ENCODE measurements at places on chromosomes 11 and 22.

DNA sequence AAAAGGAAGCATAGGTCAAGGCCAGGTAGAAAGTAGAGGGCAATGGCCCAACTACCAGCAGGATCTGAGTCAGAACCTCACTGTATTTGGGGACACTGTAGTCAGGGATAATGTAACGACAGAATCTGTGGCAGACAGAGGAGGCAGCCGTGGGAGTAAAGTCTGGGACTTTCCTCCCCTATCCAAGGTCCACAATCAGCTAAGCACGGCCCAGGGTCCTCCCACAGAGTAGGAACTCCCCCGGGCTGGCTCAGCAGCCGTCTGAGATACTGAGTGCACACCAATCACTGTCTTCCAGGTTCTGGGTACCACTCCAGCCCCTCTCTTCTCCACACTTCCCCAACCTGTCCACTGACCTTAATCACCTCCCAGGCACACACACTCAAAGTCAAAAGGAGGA is 3.2 kb downstream of the IGSF9B start:
- DNase-seq, result no peak

DNA sequence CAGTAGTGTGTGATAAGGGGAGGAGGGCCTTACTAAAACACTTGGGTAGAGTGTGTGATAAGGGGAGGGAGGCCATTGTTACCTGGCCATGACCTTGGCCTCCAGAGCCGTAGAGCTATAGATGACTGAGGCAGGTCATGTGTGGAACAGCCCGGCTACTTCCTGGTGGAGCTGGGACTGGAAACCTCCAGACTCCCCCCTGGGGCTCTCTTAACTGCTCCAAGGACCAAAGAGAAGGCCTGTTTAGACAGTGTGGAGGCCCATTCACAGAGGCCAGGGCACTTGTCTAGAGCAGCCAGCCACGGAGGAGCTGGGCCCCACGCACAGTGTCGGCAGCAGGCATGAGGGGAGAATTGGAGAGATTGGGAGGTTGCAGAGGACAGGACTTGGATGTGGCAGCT is 12.5 kb upstream of the MICALL1 start:
- no peak for DNase-seq

DNA sequence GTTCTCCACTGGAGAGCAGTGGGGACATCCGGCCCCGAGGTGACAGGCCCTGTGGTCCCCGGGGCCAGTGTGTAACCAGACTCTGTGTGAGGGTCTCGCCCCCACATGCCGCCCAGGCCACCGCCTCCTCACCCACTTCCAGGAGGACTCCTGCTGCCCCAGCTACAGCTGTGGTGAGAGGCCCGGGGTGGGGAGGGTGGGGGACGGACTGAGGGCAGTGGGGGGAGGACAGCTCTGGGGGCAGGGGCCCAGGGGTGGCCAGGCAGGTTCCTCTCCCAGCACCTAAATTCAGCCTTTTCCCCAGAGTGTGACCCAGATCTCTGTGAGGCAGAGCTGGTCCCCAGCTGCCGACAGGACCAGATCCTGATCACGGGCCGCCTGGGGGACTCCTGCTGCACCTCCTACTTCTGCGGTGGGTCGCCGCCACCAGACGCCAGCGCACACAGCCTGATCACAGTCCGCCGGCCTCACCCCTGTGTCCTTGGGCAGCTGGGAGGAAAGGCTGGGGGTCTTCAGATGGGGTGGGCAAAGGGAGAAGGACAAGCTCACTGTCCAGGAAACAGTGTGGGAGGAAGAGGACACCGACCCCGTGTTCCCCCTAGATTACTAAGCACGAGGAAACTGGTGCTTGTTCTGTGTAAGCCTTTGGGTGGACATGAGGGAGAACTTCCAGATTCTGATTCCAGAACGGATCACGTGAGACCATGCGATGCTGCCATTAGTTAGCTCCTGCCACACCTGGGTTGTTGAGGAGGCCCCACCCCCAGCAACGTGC is 84.4 kb upstream of the MYOD1 start:
- no peak for DNase-seq

DNA sequence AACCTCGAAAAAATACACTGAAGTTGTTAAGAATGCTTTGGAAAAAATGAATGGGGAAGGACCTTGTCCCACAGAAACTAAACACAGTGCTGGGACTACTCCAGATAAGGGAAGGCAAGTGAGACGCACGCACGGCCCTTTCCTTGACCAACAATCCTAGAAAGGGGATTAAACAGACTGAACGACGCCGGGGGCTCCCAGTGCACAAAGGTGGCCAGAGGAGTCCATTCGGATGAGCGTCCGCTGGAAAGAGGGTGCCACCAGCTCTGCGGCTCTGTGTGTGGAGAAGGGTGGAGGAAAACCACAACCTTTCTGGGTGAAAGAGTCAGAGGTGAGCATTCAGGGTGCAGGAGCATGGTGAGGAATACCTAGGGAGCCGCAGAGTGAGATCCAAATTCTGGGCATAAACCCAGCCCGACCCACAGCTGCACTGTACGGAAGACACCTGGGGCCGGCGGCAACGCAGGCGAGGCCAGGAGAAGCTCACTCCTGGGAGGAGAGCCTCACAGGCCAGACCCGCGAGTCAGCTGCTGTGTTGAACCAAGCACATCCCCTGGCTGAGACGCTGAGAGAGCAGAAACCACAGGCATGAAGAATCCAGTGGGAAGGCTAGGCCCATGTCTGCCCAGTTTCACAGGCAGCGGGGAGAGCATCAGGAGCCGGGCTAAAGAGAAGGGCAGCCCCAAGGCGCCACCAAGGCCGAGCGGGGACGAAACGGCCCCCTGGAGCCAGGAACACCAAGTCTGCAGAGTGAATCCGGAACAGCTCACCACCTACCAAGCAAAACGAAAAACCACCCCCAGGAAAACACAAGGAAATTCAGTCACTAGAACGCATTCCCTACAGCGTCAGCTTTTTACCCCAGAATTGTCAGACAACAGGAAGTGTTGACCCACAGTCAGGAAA is 177.1 kb downstream of the BRD1 start:
- DNase-seq, result no peak

DNA sequence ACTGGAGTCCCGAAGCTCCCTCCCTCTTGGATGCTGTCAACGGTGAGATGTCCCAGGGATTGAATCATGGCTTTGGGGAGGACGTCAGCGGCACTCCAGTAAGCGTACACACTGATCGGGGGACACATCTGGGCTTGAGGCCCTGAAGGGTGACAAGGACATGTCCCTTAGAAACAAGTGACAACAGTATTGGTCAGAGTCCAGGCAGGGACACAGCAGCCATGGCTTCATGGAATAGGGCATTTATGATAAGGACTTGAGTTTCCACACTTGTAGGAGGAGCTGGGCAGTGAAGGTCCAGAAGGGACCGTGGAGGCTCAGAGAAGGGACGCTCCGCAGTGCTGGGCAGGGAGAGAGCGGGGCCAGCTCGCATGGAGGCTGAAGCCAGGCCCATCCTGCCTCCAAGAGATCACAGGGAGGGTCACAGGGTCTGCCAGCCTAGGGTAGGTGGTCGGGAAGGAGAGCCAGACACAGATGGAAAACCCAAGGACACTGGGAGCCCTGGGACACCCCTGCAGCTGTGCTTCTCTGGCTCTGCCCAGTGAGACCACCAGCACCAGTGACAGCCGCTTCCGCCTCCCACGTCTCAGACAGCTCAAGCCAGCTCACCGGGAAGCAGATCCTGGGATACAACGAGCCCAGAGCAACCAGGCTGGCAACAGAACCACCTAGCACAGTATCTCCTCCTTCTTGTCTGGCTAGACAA is 22.9 kb upstream of the RFPL3 start:
- DNase-seq, result no peak

- no peak for DNase-seq
Measured at GRCh38 chr11:3732671-3733436, 61.7 kb upstream of the CHRNA10 start.
